GM12865 (cell line): ENCODE measurements at places on chromosomes 7 and 10.

DNA sequence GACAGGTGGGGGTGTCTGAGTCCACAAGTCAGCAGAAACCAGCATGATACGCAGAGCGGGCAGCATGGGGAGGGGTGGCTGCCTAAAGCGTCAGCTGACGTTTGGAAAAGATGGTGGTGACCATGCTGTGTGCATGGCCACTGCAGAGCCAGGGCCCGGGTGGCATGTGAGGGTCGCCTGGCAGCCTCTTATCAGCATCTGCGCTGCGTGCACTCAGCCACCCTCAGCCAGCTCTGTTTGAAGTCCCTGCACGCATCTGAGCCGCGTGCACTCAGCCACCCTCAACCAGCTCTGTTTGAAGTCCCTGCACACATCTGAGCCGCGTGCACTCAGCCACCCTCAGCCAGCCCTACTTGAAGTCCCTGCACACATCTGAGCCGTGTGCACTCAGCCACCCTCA is 61.5 kb downstream of the WDR37 start:
- DNase-seq, result no peak

- no peak for DNase-seq
These were observed 343.9 kb downstream of the ABCA13 start for GRCh38 chr7:48515171-48515570.

- DNase-seq, result no peak
These were observed 228.0 kb downstream of the ELMO1 start for GRCh38 chr7:37220664-37221063.

DNA sequence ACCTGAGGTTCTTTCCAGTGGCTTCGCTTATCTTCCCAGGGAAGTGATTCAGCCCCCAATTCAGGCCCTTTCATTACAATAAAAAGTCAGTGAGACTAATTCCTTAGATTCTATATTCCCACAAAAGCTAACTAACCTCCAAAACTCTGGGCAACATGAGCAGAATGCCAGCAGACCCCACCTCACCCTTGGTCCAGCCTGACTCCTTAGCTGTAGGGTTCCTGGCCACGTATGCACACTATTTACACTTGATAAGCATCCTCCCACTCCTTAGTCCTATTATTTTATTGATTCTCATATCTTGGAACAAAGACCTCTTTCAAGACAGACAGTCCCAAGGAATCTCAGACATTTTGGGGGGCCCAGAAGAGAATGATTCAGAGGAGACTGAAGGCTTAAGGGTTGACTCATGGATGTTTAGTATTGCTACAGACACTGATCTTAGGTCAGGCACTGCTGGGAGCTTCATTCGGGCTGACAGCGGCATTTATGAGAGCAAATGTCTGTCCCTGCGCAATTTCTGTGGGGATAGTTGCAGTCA is 162.6 kb upstream of the GDF10 start:
- DNase-seq, result no peak

- DNase-seq, result no peak
These were observed 11.9 kb upstream of the GTF2IRD1 start for GRCh38 chr7:74441801-74442200.

GRCh38 chr7:16315280-16315679 is 106.1 kb downstream of the CRPPA start:
- DNase-seq, result no peak

GRCh38 chr7:36985316-36985715 is 261.0 kb upstream of the AOAH start:
- DNase-seq, result no peak

DNA sequence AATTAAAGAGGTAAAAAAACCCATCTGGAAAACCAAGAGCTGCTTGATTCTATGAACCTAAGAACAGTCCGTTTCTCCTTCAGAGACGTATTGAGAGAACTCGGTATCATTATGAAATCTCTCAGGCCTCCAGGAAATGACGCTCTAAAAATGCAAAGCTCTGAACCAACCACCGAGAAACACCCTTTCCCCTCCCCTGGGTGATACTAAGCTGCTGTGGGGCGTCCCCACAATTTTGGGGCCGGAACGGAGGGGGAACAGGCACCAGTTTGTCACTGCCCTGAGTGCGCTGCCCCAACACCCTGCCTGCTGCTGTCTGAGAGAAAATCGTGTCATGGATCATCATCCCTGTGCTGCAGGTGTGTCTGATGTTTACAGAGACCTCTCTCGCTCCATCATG is 509.5 kb downstream of the DNAJB6 start:
- no peak for DNase-seq

DNA sequence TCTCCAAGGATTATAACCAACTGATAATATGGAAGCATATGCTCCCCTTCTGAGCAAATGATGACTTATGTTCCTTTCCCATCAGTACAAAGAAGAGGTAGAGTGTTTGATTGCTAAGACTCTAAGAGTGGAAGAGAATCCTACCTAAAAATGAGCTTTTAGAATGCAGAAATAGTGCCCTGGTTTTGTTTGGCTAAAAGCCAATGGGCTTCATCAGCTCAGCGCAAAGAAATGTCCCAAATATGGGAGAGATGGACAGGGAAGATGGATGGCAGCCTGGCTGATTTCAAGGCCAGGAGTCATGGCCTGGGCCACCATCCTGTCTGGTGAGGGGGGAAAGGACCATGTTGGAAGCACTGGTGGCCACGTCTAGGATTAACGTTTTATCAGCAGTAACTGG is 60.2 kb downstream of the GPR26 start:
- DNase-seq, result no peak

DNA sequence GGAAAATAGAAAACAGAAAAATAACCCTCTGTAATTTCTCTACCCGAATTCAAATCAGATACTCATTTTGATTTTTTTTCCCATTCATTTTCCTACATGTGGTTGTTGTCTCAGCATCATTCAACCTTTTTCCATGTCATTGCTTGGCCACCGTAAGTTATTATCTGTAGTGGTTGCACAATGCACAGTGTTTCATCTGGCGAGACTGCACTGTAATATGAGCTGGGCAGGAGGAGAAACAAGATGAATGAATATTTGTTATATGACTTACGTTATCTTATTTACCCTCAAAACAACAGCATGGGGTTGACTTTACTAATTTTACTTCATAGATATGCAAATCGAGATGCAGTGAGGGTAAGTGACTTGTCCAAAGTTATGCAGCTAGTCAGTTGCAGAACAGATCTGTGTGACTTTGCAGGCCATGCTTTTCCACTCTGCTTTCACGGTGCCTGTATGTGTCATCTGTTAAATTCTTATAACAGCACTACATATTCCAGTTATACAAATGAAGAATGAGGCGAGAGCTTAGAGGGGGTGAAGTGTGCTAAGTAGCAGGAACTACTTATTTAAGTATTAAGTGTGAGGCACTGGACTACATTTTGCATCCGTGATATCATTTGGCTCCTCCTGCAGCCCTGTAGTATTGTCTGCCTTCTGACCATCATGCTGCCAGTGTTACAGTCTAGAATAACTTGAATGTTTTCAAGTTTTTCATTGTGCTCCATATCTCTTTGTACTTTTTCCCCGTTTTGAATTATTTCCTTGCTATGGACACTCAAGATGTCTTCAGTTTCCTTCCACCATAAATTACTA is 56.7 kb downstream of the ZMYND11 start:
- no peak for DNase-seq

- DNase-seq, result no peak
These were observed 649.1 kb downstream of the TNS3 start for GRCh38 chr7:46932676-46933424.

GRCh38 chr7:24724451-24725190 is 32.6 kb downstream of the GSDME start:
- DNase-seq, result no peak

- DNase-seq, result no peak
These were observed 15.1 kb upstream of the DENND2A start for GRCh38 chr7:140655511-140656408.

DNA sequence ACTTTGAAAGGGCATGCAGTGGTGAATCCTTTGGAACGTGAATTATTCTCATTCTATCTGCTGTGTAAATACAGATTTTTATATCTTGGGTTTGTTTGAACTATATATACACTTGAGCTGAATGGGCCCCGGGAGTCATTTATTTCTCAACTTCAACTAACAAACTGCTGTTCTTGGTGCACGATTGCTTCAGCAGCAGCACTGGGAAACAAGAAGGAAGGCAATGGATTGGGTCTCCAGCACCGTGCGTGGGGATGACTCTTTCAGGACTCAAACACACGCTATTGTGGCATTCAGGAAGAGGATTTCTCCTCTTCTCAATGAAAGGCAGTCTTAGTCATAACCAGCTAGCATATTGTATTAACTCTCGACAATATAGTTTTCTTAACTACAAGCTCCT is 226.0 kb upstream of the NFE2L3 start:
- no peak for DNase-seq

GRCh38 chr7:13293264-13294002 is 606.0 kb downstream of the ARL4A start:
- DNase-seq, result no peak

DNA sequence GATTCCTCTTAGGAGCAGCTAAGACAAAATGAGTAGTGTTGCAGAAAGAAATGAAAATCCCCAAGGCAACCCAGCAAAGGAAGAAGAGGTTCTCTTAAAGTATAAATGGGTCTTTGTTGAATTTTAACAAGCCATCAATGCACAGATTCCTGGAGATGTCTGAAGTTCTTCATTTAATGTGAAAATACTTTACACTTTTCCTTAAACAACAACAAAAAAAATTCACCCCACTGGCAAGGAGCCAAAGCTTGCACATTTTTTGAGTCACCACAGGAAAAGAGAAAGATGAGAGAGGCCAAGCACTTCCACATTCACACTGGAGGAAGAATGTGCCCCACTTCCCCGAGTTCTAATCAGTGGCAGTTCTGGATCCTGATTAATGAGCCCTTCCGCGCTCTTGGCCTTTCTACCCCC is 286.4 kb upstream of the MEOX2 start:
- no peak for DNase-seq

GRCh38 chr10:124998624-124999291 is 56.8 kb downstream of the ZRANB1 start:
- DNase-seq, result no peak

GRCh38 chr7:75537731-75538130 is 45.6 kb downstream of the SPDYE5 start:
- DNase-seq, result no peak

DNA sequence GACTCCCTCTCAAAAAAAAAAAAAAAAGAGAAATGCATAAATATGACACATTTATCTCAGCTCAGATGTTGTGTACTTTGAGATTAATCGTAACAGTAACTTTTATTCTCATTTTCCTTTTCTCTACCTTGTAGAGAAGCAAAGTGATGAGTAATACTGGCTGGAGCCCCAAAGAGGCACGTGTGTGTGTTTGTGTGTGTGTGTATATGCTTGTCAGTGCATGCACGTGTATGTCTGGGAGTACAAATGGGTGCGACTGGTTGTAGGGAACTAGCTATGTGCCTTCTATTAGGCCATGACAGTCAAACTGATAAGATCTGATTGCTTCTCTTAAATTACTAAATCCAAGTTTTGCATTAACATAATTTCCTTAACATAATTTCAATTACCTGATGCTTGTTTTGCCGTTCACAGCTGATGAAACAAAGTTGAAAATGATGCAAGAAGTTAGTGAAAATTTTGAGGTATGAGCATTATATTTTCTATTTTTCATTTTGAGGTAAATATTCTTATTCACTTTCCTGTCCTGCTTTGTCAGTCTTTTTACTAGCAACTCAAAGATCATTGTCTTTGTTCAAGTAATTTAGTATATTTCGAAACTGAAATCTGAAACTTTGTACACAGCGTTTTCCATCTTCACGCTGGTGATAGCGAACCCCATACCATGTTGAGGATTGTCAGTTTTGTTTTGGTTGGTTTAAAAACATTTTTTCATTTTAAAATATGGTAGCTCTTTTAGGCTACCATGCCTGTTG is 3.4 kb downstream of the TRRAP start:
- DNase-seq, result no peak

DNA sequence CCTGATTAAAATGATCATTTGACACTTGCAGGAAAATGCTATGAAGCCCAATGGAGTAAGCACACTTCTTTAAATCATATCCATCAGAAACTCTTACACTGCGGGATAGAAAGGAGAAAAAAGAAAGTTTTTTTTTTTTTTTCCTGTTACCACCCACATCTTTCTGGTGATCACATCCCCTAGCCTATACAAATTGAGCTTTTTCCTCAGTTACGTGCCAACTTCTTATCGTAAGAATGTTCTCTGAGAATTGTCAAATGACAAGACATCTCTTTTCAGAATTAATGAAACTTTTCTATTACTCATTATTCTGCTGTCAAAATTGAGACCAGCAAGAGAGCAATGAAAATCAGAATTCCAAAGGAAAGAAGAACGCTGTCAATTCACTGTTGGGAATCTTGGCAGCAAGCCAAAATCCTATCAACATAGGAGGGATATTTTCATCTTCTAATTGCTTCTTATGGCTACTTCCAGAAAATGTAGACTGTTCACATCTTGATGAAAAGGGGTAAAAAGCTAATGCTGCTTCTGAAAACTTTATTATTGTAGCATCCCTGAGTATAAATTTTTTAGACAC is 179.5 kb downstream of the ADAM12 start:
- no peak for DNase-seq

DNA sequence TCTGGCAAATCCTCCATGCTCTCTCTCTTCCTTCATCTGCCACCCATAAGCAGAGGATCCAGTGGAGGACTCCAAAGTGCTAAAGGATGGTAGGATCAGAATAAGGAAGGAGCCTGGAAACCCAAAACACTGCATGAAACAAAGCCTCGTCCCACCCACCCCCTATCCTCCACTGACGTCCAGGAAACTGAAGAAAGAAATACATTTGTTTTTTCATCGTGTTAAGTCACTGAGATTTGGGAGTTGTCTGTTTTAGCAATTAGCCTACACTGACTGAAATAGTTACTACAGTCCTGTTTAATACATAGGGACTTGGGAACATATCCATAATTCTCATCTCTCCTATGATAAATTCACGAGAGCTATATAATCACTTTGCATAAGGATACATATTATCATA is 14.8 kb downstream of the ANXA7 start:
- DNase-seq, result no peak

GRCh38 chr7:7793921-7794320 is 75.5 kb upstream of the RPA3 start:
- no peak for DNase-seq

GRCh38 chr7:80720146-80720545 is 81.7 kb downstream of the CD36 start:
- no peak for DNase-seq

GRCh38 chr10:86103391-86104101 is 263.0 kb downstream of the GRID1 start:
- DNase-seq, result no peak
